ENCODE measurements at places on chromosomes 1 and 21.

DNA sequence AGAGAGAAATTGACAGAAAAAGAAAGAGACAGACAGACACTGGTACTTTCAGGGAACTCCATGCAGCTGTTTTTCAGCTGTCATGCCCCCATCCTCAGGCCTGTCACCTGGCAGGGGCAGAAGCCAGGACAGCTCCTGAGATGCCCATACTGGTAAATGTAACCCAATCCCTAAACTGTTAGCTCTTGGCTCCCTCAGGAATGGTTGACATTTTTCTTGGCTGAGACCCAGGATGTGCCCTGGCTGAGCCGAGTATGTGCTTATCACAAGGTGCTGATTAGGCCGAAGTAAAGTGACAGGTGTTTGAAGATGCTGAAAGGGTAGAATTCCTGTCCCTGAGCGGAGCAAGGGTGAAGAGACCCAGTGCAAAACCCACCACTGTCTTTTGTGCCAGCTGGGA is 50.7 kb downstream of the PGM1 start:
- H3K27ac ChIP-seq: no peak overlapping the region
- no peaks in the 10 kb centered on the region for H3K27me3 ChIP-seq
- DNase-seq: no peak

GRCh38 chr1:204961765-204962419 is 81.1 kb upstream of the CNTN2 start:
- no peak overlapping the region for H3K27ac ChIP-seq
- no peak for DNase-seq
- H3K4me3 ChIP-seq: no peak overlapping the region
- H3K27me3 ChIP-seq: peaks cover 18% of the 10 kb centered on the region
- no peaks in the 10 kb centered on the region for H3K36me3 ChIP-seq
- H3K4me1 ChIP-seq: peaks cover 22% of the 10 kb centered on the region

DNA sequence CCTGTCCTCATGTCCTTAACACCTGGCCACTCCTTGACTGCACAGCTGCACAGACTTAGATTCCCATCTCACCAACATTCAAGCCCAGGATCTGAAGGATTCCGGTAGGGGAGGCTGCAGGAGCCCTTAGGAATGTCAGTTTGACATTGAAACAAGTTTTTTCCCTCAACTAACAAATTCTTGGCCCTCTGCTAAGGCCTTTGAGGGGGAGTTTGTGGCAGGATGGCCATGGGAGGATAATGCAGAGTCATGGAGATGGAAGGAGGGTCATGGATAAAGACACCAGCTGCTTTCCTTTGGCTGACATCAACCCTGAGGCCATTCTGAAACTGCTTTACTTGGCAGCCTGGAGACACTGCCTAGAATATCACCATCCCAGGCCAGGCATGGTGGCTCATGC is 63.4 kb upstream of the PPP2R5A start:
- H3K4me1 ChIP-seq: peaks cover 22% of the 10 kb centered on the region
- H3K36me3 ChIP-seq: no peaks in the 10 kb centered on the region
- H3K27ac ChIP-seq: no peak overlapping the region
- peaks cover 2% of the 10 kb centered on the region for H3K27me3 ChIP-seq
- DNase-seq: no peak
- no peak overlapping the region for H3K4me3 ChIP-seq

DNA sequence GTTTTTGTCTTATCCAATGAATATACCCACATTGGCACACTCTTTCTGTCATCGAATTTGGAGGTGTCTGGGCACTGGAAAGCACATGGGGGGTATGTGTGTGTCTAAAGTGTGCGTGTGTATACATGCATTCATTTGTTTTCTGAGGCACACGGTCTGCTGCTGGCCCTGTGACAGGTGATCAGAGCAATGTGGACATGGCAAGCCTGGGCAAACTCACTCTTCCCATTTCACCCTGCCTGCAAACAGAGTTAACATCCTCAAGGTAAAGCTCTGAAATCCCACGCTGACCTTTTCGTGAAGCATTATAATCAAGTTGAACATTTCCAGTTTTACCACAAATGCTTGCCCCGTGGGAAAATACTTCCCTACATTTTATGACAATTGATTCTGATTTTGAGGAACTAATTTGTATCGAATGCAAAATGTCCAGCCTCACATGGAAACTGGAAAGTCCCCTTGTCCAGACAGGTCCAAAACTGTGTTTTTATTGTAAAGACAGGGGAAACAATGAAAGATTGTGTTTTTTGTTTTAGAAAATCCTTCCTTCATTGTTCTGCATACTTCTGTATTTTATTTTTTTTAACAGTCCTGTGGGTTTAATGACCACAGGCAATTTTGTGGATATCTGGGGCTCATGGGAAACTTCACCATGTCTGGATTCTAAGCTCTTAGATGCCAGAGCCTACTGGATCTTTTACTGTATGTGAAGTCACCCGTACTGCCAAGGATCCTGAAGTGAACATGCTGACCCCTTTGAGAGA is 160.9 kb downstream of the PBX1 start:
- no peaks in the 10 kb centered on the region for H3K36me3 ChIP-seq
- H3K4me3 ChIP-seq: no peak overlapping the region
- peaks cover 2% of the 10 kb centered on the region for H3K4me1 ChIP-seq
- H3K27me3 ChIP-seq: peaks cover under 1% of the 10 kb centered on the region

GRCh38 chr1:233355841-233356704 is 28.5 kb downstream of the MAP3K21 start:
- H3K36me3 ChIP-seq: no peaks in the 10 kb centered on the region
- no peak overlapping the region for H3K27ac ChIP-seq
- H3K4me1 ChIP-seq: peaks cover 13% of the 10 kb centered on the region
- no peak for DNase-seq
- no peak overlapping the region for H3K4me3 ChIP-seq
- no peaks in the 10 kb centered on the region for H3K27me3 ChIP-seq

Measured in activated B cell treated with CpG ODN at 0.5 μM for 24 hours (primary cell).